ENCODE measurements at places on chromosomes 2 and 18. TPM values are rescaled to one million over a fixed set of nuclear protein-coding genes. Genes with fewer than 3 reads are reported as not detected.

DNA sequence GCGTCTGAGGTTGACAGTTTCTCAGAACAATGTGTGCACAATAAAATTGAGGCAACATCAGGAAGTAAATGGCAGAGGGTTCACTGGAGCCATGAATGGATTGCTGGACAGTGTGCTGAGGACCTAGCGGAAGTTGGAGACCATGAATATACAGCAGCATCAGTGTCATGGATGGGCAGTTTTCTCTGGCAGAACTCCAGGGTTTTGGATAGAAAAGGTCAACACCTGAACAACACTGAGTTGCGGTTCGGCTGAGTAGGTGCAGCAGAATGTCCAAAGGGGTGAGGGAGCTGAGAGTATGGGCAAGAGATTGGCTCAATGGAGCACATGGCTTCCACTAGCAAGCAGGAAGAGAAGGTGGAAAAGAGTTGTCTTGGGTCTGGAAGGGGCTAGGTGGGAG lies 73.7 kb downstream of the DNER start:
- no peak for DNase-seq

GRCh38 chr18:70636991-70637390 lies 348.1 kb downstream of the SOCS6 start:
- no peak for DNase-seq

GRCh38 chr18:10122988-10123950 lies 209.5 kb downstream of the VAPA start:
- no peak for DNase-seq

- DNase-seq, result peak; percentile 80
Measured at GRCh38 chr2:46657042-46657504, 177.7 kb downstream of the TMEM247 start.

Gene LDAH
- total RNA-seq, result 10.1 TPM

- no peak for DNase-seq
Measured at GRCh38 chr2:131152074-131152473, 46.9 kb downstream of the PLEKHB2 start.

GRCh38 chr2:238158018-238158508 lies 707 bp upstream of the ERFE start:
- DNase-seq, result no peak

GRCh38 chr18:34773378-34773777 lies 63.3 kb downstream of the DTNA start:
- DNase-seq, result no peak

DNA sequence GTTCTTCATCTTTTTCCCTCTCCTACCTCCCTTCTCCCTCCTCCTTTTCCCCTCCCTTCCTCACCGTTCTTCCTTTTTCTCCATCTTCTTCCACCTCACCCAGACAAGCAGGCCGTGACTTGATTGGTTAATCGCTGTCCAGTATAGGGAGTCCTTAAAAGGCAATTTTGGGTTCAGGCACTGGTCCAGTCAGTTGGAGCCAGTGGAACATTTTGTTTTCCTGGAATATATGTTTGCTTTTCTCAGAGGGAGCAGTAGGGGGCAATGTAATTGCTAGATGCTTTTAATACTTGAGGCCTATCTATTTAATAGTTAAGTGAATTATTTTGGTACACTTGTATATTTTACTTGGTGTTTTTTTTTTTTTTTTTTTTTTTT lies 15.0 kb downstream of the ELAC1 start:
- no peak for DNase-seq
